G401 (cell line): ENCODE measurements at places on chromosomes 5 and 9. TPM values are rescaled to one million over a fixed set of nuclear protein-coding genes. Genes with fewer than 3 reads are reported as not detected.

GRCh38 chr5:68330574-68330973, 115.0 kb downstream of the PIK3R1 start:
- DNase-seq, result no peak

DNA sequence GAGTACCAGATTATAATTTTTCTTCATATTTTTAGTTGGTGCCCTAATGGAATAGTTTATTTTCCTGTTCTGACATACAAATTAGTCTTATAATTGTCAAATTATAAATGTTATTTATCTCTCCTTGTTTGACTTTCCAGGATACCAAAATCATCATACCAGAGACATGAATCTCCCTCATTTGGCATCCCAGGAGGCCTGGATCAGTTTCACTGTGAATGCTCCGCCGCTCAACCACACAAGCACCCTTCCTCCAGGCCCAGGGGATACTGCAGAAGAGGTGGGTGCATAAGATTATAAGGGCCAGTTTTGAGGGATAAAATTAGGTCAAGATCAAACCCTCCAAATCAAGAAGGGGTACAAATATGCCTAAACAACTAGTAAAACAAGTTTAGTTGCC, 1229.3 kb downstream of the CDH12 start:
- DNase-seq, result no peak

DNA sequence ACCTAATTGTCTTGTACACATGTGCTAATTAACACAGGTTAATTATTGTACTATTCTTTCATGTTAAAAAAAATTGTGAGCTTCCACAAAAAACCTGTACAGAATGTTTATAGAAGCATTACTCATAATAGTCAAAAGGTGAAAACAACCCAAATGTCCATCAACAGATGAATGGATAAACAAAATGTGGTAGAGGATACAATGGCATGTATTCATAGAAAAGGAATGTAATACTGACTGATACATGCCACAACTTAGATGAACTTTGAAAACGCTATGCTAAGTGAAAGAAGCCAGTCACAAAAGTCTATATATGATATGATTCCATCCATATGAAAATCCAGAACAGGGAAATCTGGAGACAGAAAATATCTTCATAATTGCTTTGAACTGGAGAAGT, 25.6 kb downstream of the RRAGA start:
- no peak for DNase-seq

DNA sequence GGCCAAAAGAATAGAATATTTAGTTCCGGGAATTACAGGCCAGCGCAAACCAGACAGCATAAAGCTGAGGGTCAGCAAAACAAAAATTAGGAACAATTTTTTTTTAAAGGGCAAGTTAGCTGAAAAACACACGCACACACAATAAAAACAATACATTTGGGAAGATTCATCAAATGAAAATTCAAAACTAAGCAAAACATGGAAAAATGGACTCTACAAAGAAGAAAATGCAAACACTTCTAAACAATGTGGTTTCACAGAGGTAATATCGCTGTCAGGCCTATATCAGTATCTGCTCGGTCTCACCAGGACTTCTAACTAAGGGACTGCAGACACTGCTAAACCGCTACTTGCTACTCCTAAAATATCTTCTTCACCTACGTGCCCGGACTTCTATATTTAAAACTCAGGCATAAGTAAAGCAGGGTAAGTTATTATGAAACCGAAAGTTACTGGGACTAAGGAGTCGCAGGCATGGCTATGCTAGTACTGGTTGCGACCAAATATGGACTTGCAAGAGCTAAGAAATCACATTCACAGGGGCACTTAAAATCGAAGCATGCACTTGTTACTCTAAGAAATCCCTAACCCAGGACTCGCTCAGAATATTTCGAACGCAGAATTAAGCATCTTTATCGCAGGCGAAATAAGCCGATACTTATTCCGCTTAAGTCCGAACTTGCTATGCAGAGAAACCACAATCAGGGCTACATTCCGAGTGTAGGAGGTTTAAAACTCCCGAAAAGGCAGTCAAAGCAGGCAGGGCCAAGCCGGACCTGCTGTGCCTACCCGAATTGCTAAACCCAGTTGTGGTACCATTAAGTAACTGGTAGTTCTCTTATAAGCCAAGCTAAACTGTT, 2.3 kb downstream of the ANXA2R start:
- no peak for DNase-seq

TAF11L5 gene
- total RNA-seq, result not detected in 2 replicates

ORM2 gene
- total RNA-seq, result not detected in 2 replicates
